ENCODE measurements at places on chromosomes 11 and 22.

DNA sequence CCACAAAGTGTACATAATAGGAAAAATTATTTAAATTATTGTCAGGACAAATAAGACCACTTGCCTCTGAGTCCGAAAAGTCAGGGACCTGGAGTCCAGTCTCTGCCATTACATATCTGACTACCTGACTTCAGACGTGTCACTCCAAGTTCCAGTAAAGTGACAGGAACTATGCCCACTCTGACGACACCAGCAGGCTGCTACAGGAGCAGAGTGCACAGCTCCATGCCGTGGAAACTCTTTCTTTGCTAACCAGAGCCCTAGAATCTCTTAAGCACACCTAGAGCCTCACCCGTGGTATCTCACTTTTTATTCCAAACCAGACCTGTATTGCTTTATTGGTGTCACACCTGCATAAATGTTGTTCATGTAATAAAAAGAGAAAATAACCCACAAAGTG is 93.7 kb downstream of the PLEKHA7 start:
- DNase-seq: no peak

DNA sequence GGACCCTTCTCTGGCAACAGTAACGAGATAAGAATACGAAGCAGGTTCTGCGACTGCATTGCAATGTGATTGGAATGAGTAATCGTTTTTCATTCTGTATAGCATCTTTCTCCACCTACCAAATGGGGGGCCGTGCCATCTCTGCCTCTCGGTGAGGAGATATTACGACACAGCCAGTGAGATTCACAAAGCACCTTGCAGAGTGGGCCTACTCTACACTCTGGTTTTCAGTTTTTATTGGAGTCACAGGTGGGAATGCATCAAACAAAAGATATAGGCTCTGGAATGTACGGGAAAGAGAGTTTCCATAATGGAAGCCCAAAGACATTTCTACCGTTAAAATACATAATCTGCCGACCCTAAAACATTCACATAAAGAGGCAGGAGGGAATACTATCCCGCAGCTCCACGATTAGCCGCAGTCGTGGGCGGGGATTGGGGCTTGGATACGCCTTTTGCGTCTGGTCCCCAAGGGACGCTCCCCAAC is 423 bp upstream of the RTN3 start:
- DNase-seq: peak; percentile 53

GRCh38 chr22:42356533-42356932 is 75.7 kb downstream of the NFAM1 start:
- DNase-seq: no peak

DNA sequence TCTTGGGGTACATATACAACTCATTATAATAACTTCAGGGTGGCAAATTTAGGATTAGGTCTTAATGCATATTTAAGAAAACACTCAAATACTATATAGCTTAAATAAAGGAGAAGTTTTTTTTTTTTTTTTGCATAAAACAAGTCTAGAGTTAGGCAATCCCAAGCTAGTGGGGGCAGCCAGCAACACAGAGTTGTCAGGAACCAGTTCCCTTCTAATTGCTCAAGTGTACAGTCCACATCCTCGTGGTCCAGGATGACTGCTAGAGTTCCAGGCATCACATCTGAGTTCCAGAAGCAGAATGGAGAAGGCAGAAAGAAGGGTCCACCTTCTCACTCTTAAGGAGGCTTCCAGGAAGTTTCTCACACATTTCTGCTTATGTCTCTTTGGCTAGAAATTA is 261.9 kb upstream of the PLET1 start:
- no peak for DNase-seq

DNA sequence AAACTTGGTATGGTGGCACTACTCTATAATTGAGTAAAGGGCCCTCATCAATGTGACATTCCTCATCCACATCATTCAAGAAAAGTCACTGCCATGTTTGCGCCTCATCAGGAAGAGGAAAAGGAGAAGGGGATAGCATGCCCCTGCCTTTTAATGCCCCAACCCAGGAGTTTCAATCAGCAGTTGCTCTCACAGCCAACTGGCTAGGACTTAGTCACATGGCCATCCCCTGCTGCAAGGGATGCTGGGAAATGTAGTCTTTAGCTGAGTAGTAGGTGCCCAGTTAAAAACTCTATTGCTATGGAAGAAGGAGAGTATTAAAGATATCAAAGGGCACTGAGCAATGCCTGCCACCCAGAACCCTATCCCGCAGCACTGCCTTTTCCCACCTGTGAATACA is 10.9 kb upstream of the CCND1 start:
- no peak for DNase-seq

DNA sequence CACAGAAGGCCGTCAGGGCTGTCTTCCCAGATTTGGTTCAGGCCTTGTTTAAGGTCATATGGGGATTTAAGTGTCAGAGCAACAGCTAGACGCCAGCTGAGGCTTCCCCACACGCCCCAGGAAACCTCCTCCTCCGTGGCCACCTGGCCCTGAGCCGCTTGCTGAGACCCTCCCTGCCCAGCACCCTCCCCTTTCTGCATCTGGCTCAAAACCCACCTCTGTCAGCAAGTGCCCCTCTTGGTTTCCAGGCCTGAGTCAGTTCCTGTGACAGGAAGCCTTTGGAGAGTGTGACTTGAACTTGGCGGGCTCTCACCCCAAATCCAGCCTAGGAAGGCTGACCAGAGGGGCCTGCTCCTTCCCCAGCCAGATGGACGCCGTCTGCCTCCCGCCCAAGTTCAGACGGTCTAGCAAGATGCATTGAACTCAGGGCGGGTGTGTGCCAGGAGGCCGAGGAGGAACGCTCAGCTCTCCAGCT is 561 bp downstream of the FXYD2 start:
- no peak for DNase-seq

GRCh38 chr22:22342697-22343580 is 98.4 kb downstream of the VPREB1 start:
- DNase-seq: peak; percentile 66

DNA sequence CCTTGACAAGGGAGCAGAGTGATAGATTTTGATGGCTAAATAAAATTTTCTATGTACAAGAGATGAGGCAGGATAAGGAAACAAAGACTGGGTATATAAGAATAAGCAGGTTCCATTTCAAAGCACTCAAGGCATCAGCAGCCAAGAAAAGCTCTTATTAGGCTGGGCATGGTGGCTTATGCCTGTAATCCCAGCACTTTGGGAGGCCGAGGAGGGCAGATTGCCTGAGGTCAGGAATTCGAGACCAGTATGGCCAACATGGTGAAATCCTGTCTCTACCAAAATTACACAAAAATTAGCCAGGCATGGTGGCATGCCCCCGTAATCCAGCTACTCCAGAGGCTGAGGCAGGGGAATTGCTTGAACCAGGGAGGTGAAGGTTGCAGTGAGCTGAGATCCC is 563.4 kb upstream of the CCDC179 start:
- DNase-seq: no peak

GRCh38 chr11:68040101-68040956 is 1.5 kb downstream of the TCIRG1 start:
- DNase-seq: no peak

DNA sequence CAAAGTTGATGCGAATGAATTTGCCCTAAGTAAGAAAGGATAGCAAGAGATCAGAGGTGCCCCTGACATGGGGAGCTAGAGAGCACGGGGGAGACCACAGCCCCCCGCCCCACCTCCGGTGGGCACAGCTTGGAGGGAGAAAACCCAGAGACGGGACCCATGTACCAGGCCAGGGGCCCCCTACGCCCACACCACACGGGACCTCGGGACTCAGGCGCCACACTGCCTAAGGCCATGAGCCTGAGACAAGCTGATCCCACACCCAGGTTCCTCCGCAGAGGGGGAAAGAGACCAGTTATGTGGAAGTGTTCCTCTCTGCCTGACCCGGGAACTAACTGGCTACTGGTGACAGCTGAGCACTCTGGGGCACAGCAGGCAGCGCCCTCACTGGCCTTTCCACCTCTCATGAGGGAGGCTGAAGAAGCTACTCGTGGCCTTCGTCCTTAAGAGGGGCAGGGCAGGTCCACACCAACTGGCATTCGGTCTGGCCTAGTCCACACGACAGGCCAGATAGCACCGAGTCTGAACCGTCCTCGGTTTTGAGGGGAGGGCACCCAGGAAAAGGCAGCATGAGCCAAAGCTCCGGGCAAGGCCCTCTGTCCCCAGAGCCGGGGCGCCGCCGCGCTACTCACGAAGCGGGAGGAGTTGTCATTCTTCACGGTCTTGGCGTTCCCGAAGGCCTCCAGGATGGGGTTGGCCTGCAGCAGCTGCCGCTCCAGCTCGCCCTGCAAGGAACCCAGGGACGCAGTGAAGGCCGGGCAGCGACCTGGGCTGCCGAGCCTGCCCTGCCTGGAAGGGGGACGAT is 65.8 kb downstream of the MYH9 start:
- no peak for DNase-seq

DNA sequence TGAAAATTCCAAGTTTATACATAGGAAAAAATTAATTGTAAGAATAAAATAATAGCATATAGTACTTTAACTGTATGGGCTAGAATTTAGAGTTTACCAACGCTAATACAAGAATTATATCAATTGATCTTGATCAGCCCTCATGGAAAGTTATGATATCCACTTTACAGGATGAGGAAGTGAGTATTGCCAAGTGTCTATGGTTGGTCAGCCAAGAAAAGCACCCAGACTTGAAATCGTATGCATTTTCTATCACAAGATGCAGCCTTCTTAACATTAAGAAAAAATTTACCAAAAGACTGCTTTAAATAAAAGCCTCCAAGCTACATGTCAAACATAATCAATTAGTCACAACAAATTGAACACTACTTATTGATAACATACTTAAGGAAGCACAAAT is 53.0 kb downstream of the DDI1 start:
- no peak for DNase-seq

DNA sequence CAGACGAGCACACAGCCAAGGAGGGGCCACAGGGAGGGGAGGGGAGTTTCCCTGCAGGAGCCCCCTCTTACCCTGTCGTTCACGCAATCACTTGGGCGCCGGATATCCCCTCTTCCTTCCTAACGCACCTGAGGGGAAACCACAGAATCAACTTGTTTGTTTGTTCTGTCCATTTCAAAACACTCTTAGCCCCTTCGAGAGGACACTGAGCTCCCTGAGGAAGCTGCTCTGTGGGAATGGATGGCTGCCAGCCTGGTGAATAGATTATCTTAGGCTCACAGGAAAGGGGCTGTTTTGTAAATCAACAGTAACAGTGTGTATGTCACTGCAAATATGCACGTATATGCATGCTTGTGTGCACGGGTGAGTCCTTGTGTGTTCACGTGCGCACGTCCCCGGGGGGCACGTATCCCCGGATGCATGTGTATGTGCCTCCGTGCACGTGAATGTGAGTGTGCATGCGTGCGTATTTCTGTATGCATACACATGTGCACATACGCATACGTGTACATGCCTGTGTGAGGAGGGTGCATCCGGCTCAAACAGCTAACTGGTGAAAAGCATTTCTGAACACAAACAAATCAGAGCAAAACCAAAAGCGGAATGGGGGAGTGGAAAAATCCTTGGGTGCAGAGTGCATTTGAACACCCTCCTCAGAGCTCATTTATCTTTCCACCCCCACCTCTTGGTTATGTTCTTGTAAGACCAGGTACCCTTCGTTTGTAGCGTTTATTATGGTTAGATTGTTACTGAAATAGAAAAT is 7.2 kb downstream of the ARSA start:
- peak; percentile 73 for DNase-seq

- no peak for DNase-seq
Measured at GRCh38 chr22:48832592-48832991, 995.1 kb downstream of the BRD1 start.

- no peak for DNase-seq
Measured at GRCh38 chr11:57191311-57192219, 9.8 kb downstream of the LRRC55 start.

GRCh38 chr11:44212128-44212527 is 97.8 kb downstream of the ALX4 start:
- no peak for DNase-seq

DNA sequence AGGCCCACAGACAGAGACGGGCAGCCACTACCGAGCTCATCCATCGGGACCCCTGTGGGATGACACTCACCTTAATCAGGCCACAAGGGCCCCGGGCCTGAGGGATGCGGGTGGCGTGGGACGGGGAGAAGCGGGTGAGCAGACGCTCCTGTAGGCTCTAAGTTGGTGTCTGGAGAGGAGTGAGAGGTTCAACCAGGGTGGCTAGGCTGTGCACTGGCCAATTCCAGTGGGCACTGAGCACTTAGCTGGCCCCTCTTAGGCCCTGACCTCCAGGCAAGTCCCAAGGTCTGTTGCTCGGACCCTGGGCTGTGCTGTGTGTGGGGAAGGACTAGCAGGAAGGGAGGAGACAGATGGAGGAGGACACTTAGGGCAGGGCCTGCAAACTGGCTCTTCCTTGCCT is 139.3 kb downstream of the ST3GAL4 start:
- no peak for DNase-seq

- DNase-seq: no peak
Measured at GRCh38 chr11:82703796-82704195, 29.9 kb downstream of the FAM181B start.

DNA sequence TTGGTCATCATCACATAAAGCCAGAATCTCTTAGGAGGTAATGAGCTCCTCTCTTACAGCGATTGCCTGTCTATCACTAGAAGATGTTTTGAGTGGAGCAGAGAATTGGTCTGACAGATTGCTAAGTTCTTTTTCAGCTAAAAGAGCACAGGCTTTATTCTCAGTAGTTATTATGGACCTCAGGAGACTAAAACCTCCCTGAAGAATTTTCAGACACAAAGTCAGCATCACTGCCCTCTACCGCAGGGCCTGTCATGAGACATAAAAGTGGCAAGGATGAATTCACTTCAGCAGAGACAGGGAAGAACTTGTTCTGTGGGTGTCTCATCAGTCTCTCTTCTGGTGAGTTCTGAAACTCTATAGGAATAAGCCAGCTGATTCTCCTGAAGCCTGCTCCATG is at the start of gene OR51I2:
OR51I2 (plus strand) TSS at position 301 of the 400 bp plus-strand sequence. CDS start 4,166 bp downstream, outside the sequence.
- no peak for DNase-seq

DNA sequence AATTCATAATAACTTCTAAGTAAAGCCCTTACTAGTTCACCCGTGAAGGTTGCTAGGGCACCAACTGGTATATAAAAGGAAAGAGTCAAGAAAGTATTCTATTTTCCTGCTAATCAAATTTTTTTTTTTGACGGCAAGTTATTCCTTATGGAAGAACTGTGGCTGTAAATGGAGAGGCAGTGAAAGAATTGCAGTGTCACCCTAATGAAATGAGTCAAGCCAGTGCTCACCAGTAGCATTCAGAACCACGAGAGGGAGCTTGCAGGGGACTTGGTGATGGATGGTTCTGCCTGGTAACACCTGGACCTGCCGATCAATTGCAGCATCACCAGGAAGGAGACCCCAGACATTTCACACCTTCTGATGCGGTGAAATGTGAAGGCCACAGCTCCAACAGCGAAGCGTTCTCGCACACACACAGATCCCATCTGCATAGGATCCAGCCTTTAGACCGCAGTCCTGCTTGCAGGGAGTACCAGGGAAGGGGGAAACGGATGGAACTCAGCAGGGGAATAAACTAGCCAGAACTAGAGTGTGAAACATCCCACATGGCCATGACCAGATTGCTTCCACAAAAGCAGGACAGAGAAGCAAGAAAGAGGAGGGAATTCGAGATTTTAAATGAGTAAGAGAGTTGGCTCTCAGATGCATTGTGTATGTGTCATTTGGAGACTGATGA is 326.2 kb downstream of the TBC1D22A start:
- no peak for DNase-seq

- no peak for DNase-seq
Measured at GRCh38 chr22:44369916-44370801, 57.4 kb upstream of the SHISAL1 start.

- DNase-seq: peak; percentile 74
Measured at GRCh38 chr11:115784796-115785521, 280.7 kb upstream of the CADM1 start.

- no peak for DNase-seq
Measured at GRCh38 chr11:62025487-62026105, 58.2 kb upstream of the FTH1 start.

- DNase-seq: no peak
Measured at GRCh38 chr11:33906484-33907186, 14.8 kb upstream of the LMO2 start.

Data from NCI-H345 (cell line).